Sigmoid colon (tissue), 7 donors: ENCODE measurements at places on chromosomes 6 and 20. TPM values are rescaled to one million over a fixed set of nuclear protein-coding genes. Genes with fewer than 3 reads are reported as not detected.

DNA sequence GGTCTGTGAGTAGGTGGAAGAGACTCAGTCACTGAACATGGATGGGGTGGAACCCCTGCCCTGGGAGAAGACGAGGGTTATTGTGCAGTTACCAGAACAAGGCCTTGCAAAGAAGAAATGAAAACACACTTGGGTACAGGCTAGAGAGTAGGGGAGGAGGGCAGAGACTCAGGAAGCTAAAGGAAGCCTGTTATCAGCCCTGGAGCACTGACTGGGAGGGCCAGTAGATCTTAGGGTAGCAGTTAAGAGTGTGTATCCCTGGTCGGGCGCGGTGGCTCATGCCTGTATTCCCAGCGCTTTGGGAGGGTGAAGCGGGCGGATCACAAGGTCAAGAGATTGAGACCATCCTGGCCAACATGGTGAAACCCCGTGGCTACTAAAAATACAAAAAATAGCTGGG, 74.4 kb downstream of the SASH1 start:
- H3K36me3 ChIP-seq = no peaks in the 10 kb centered on the region
- no peak overlapping the region for H3K4me3 ChIP-seq
- H3K27me3 ChIP-seq = no peaks in the 10 kb centered on the region
- no peaks in the 10 kb centered on the region for H3K4me1 ChIP-seq
- DNase-seq = no peak

DNA sequence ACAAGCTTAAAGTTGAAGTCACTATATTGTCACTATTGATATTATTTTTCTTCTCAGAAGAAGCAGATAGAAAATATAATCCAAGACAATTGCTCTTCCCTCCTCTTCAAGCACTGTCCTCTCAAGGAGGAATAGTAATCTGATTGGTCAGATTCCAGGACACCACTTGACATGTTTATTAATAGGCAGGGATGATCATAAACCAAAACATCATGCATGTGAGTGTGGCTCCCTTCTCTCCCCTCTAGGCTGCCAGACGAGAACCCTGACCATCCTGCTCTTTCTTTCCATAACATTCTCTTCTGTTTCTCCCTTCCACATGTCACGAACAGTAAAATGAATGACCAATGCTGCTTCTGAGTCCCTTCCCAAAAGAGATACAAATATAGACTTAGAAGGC, 7.5 kb downstream of the ATG5 start:
- no peak for DNase-seq
- H3K27ac ChIP-seq = no peak overlapping the region
- peaks cover 25% of the 10 kb centered on the region for H3K4me1 ChIP-seq
- no peak overlapping the region for H3K4me3 ChIP-seq
- H3K36me3 ChIP-seq = no peaks in the 10 kb centered on the region

DPPA5 gene
- not detected for total RNA-seq

- H3K4me1 ChIP-seq = no peaks in the 10 kb centered on the region
- H3K36me3 ChIP-seq = no peaks in the 10 kb centered on the region
Observed at GRCh38 chr20:32062776-32063170, 10.7 kb downstream of the HCK start.

DNA sequence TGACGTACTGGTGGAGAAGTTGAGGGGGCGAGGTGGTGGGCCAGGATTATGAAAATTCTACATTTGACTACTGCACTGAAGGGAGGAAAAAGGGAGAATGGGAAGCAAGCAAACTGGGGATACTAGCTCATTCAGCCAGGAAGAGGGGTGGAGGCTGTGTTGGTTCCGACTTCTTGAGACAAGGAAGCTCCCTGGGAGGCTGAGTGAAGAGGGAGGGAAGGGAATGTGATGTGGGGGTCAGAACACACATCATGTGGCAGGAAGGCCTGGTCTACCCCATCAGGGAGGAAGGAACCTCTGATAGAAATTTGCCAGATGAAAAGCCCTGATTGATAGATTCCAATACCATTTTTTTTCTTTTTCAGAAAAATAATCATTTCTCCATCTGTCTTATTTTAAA, 28.8 kb upstream of the MCHR2 start:
- H3K4me1 ChIP-seq = no peaks in the 10 kb centered on the region
- DNase-seq = no peak
- no peak overlapping the region for H3K27ac ChIP-seq
- H3K36me3 ChIP-seq = no peaks in the 10 kb centered on the region
- H3K4me3 ChIP-seq = no peak overlapping the region
- no peaks in the 10 kb centered on the region for H3K27me3 ChIP-seq

GRCh38 chr6:34576286-34576955, 20.3 kb upstream of the SPDEF start:
- H3K27me3 ChIP-seq = peaks cover 13% of the 10 kb centered on the region
- no peak overlapping the region for H3K27ac ChIP-seq
- no peaks in the 10 kb centered on the region for H3K36me3 ChIP-seq
- H3K4me3 ChIP-seq = no peak overlapping the region
- H3K4me1 ChIP-seq = no peaks in the 10 kb centered on the region

DNA sequence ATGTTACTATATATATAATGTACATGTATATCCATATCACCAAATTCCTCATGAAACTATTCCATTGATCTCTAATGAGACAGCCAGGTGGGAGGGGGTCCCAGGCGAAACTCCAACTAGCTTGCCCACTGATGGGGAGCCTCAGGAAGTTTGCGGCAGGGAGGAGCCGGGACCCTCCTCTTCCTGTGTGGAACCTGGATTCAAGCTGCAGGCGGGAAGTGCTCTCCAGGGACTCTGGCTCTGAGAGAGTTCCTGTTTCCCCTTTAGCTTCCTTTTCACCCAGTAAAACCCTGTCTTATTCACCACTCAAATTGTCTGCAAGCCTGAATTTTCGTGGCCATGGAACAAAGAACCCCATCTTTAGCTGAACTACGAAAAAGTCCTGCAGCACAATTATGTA, 152.2 kb downstream of the OPN5 start:
- H3K4me3 ChIP-seq = no peak overlapping the region
- no peaks in the 10 kb centered on the region for H3K36me3 ChIP-seq
- DNase-seq = no peak
- no peaks in the 10 kb centered on the region for H3K4me1 ChIP-seq

DNA sequence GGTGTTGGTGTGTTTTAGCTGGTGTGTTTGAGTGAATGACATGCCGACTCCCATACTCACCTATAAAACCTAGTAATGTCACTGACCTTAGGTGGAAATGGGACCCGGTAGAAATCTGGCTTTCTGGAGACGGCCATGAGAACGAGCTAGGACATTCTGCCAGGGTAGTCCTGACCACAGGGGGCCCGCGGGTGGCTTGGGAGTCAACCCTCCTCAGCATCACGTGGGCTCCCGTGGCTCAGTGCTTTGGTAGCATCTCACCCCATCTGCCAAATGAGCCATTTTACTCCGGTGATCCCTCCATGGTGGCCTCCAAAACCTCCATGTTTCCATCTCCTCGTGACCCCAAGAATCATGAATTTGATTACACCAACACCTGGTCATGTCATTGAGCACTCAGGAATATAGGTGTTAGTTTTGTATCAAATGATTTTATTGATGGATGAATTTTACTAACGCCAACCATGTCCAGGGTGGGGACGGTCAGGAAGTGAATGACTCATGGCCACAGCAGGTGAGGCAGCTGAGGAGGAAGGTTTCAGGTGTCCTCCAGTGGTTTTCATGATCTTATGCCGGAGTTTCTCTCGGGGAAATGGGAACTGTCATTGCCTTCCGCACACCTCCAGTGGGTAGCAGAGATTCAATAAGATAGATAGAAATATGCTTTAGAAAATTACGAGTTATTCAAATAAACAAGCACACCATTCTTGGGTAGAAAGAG, 195.0 kb downstream of the SYNDIG1 start:
- no peak overlapping the region for H3K27ac ChIP-seq
- H3K4me1 ChIP-seq = no peaks in the 10 kb centered on the region
- H3K36me3 ChIP-seq = no peaks in the 10 kb centered on the region
- H3K4me3 ChIP-seq = no peak overlapping the region
- no peaks in the 10 kb centered on the region for H3K27me3 ChIP-seq

GRCh38 chr6:150076196-150076893, 7.4 kb upstream of the ULBP3 start:
- no peaks in the 10 kb centered on the region for H3K4me1 ChIP-seq
- H3K36me3 ChIP-seq = no peaks in the 10 kb centered on the region
- DNase-seq = no peak
- H3K27ac ChIP-seq = no peak overlapping the region
- no peaks in the 10 kb centered on the region for H3K27me3 ChIP-seq
- H3K4me3 ChIP-seq = no peak overlapping the region

- H3K27ac ChIP-seq = no peak overlapping the region
- no peak overlapping the region for H3K4me3 ChIP-seq
- H3K4me1 ChIP-seq = peaks cover 69% of the 10 kb centered on the region
- no peak for DNase-seq
- H3K27me3 ChIP-seq = no peaks in the 10 kb centered on the region
Observed at GRCh38 chr20:57688295-57688694, 21.5 kb downstream of the PMEPA1 start.

DNA sequence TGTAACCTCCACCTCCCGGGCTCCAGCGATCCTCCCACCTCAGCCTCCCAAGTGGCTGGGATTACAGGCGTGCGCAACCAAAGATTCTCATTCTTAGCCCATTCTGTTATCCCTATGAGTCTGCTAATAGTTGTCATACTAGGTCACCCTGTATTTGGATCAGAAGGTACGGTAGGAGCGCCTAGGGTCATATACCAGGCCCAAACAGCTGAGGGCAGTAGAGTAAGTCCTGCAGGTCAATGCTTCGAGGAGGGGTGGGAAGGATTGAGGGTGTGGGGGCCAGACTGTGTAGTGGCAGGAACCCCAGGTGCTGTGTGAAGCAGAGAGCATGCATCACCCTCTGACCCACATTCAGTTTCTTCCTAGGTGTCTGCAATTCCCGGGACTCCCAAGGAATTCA, 22.7 kb upstream of the POU5F1 start:
- peaks cover 8% of the 10 kb centered on the region for H3K4me1 ChIP-seq
- DNase-seq = no peak
- H3K4me3 ChIP-seq = no peak overlapping the region

DNA sequence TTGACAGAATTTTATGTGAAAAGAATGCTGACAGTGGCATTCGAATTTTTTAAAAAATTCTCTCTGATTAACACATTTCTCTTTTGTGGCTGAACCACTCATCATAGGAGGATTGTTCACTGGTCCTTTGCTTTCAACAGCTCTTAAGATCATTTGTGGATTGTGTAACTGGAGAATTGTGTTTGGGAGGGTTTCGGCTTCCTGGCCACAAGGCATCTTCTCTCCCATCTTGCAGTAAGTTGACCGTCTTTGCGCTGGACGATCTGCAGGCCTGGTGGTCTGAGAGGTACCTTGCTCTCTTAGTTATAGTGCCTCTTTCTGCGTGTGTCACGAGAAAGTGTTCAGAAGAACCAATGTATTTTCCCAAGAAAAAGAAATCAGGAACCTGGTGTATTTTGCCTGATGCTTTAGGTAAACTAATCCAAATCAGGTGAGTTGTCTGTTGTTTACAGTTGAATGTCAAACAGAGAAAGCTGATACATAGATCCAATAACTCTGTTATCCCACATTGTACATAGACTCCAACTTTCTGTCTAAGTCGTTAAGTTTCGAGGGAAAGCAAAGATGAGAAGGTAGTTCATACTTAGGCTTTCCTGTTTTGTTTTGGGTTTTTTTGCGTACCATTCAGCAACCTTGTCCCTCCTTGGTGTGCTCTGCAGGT, 14.8 kb upstream of the EXOC2 start:
- H3K27ac ChIP-seq = no peak overlapping the region
- no peaks in the 10 kb centered on the region for H3K4me1 ChIP-seq
- H3K36me3 ChIP-seq = no peaks in the 10 kb centered on the region
- DNase-seq = no peak

GRCh38 chr6:161313940-161314509, 40.2 kb upstream of the AGPAT4 start:
- H3K27me3 ChIP-seq = no peaks in the 10 kb centered on the region
- no peak overlapping the region for H3K4me3 ChIP-seq
- H3K4me1 ChIP-seq = no peaks in the 10 kb centered on the region

DNA sequence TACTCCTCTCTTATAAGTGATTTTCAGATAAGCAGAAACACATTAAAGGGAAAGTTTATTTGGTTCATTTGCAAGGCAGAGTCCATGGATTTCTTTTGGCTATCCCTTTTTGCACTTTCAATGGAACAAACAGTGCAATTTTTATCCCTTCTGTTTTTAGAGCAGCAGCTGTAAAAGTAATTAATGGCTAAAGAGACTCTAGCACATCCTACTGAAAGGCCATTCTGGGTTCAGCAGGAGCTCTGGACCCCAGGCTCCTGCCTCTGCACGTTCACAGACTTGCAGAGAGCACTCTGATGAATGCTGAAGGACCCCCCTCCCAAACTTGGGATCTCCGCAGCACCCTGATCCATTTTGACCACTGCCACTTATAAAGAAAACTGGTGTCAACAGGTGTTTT, 40.3 kb upstream of the PDE7B start:
- H3K4me1 ChIP-seq = no peaks in the 10 kb centered on the region
- no peak overlapping the region for H3K4me3 ChIP-seq
- no peaks in the 10 kb centered on the region for H3K27me3 ChIP-seq

- DNase-seq = no peak
- no peaks in the 10 kb centered on the region for H3K27me3 ChIP-seq
- H3K4me3 ChIP-seq = no peak overlapping the region
- no peak overlapping the region for H3K27ac ChIP-seq
- H3K4me1 ChIP-seq = no peaks in the 10 kb centered on the region
Observed at GRCh38 chr6:167501831-167502385, 177.0 kb downstream of the TTLL2 start.

- no peak for DNase-seq
- H3K4me3 ChIP-seq = no peak overlapping the region
- H3K4me1 ChIP-seq = no peaks in the 10 kb centered on the region
- no peak overlapping the region for H3K27ac ChIP-seq
- no peaks in the 10 kb centered on the region for H3K36me3 ChIP-seq
- H3K27me3 ChIP-seq = no peaks in the 10 kb centered on the region
Observed at GRCh38 chr6:134883314-134883713, 66.6 kb downstream of the ALDH8A1 start.

- no peaks in the 10 kb centered on the region for H3K4me1 ChIP-seq
- no peak within 1 kb of the TSS for H3K4me3 ChIP-seq
- H3K36me3 ChIP-seq = no peaks in the 10 kb centered on the region
- H3K27me3 ChIP-seq = peaks cover 22% of the 10 kb centered on the region
- no peak for DNase-seq
- no peak within 1 kb of the TSS for H3K27ac ChIP-seq
Observed at GRCh38 chr6:31572041-31572911, at the start of gene LTA. Gene LTA (plus strand): TSS chr6:31572289. CDS start chr6:31572743, 454 bp downstream.

CST2 gene
- not detected for total RNA-seq
